HEK293T (cell line): ENCODE measurements at places on chromosomes 6 and 20.

DNA sequence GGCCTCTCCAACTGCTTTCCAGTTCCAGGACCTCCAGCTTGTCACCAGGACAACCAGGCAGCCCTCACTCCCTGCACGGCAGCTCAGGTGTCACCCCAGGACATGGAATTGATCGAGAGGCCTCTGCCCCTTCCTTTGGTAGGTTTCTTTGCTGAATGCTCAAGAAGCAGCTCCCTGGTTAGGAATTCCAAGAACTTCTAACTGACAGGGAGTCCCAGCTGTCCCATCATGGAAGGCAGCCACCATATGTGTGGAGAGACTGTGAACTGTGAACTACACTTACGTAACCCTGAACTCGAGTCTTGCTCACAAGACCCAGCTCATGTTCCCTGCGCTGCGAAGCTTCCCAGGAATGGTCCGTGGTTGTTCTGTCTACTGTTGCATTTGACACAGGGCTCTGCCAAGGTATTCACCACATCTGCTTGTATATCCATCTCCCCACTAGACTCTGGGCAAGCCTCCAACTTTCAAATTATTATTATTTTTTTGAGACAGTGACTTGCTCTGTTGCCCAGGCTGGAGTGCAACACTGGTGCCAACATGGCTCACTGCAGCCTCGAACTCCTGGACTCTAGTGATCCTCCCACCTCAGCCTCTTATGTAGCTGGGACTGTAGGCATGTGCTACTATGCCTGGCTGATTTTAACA, 35.7 kb downstream of the MGME1 start:
- DNase-seq: no peak

DNA sequence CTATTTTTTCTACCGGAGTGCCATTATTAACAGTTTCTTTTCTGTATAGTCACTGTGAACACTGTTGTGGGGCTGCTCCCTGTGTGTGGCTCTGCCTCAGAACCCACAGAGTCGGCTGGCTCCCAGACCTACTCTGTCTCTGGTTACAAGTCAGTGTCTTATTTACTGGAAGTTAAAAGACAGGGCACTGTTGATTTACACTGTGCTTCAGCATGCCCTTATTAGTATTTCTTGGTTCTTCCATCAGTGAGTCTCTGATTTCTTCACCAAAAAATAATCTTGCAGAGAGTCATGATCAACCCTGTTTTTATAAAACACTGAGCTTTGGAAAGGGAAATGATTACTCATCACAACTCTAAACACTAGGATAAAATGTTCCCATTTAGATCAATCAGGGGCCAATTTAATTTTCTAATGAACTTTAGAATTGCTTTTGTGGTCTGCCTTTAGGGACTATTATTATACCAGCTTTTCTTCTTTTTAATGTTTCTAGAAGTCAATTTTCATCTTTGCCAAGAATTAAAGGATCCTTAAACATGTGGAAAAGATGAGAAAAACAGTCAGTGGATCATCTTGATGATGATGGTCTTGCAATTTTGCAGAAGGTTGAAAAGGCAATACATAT, 92.6 kb downstream of the UTRN start:
- DNase-seq: no peak

DNA sequence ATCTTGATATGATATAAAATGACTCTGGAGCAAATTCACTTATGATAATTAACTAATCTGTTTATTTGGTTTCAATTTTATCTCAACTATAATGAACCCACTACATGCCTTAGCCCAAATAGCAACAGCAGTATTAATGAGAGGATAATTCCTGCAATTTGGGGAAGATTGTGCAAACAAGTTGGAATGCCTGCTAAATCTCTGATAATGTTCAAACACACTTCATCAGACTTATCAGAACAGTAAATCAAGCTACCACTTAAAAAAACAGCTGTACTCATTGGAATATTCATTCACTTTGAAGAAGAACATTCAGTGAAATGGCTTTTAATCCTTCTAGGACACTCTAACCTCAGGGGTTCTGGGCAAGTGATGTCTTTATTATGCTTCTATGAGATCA, 85.4 kb downstream of the CBLN4 start:
- DNase-seq: no peak

- DNase-seq: peak; percentile 11
Measured at GRCh38 chr6:153662982-153663381, 376.1 kb upstream of the OPRM1 start.

GRCh38 chr20:40536808-40537207, 152.2 kb downstream of the MAFB start:
- no peak for DNase-seq

DNA sequence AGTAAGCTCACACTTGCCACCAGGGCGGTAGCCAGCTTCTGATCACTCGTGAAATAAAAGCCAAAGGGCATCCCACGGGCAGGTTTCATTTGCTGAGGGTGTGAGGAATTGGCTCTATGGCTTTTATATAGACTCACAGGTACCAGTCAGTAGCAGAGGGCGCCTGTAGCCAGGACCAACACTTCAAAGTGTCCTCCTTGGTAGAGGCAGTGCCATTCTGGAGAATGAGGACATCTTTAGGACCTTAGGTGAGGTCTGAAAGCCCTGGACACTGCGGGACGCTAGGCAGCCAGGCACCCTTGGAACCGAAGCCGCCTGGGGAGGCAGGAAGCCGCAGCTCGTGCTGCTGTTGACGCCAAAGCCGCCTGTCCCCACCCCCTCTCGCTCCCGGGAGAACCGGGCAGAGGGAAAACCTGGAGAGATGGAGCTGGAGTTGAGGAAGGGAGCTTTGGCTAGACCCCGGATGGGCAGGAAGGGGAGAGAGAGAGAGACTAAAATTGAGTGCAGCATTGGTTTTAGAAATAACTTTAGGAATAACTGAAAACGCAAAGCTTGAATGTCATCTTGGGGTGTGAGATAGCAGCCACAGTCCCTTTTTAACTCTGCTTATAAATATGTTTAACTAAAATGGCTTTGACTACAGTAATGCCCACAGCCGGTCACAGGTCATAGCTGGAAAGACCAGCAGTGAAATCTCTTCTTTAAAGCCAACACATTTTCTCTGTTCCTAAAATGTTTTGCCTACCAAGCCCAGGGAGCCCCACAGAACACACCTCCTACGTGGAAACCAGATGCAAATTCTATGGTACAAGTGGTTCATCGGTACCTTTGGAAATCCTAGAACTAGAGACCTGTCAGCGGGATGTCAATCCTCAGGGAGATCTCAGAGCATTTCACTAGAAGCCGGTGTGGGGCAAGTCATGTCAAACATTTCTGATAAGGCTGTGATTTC, 128.5 kb upstream of the CDYL start:
- DNase-seq: peak; percentile 82

DNA sequence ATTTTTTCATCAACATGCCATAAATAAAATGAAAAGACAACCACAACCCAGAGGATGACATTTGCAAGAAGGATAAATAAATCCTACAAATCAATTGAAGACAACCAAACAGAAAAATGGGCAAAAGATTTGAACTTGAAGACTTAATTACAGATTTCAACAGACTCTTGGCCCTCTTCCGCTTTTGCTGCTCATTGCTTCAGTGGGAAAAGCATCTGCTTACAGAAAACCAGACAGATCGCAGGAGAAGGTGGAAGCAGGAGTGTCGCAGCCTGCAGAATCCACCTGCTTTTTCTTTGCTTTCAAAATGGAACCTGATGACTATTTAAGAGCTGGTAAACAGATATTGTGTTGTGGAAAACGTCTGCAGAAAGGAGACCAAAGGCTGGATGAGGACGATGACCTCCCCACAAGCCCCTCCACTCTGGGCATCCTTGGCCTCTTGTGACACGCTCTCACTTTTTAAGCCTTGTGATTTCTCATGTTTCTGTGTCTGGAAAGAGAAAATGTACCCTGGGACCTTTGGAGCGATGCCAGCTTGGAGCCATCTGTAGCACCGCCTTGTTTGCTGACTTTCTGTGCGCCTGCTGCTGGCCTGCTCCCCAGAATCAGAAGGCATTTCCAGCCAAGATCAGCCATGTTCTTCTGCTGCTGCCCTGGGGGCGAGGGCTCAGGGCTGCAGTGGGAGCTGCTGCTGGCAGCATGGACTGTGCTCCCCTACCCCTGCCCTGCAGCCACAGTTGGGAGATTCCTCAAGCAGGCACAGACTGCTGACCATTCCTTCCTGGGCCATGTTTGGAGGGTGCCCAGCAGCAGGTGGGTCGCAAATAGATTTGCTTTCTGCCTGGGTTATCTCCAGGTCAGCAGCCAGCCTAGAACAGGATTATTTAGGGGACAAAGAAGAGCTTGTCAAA, 3.6 kb upstream of the CSTL1 start:
- no peak for DNase-seq

DNA sequence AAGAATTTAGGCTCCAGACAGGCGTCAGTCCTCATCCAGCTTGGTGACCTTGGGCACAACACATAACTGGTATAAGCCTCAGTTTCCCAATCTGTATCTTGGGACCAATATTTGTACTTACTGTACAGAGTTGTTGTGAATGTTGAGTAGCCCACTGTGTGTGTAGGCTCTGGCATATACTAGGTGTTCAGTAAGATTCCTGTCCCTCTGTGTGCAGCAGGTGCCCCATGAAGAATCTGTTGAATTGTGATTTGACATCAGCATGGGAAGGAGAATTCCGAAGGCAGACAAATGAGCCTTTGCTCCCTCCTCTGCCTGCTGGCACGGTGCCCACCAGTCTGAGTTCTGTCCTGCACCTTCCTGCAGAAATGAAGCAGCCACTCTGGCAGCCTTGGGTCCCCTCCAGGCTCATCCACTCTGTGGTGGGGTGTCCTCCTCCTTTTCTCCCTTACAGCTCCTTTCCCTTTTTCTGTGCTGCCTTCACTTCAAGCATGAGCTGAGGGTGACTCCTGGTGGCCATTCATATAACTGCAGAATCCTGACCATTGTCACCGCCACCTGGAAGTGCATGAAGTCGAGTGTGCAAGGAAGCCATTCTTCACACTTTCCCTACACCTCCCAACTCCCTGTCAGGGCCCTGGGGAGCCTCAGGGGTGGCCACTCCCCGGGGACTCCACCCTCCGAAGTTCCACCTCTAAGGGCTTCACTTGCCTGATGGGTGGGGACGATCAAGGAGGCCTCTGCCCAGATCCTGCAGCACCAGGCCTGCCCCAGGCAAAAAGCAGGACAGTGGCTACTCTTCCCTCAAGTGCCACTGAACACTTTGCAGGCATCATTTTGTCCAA, 48.2 kb downstream of the MRPL14 start:
- peak; percentile 72 for DNase-seq

DNA sequence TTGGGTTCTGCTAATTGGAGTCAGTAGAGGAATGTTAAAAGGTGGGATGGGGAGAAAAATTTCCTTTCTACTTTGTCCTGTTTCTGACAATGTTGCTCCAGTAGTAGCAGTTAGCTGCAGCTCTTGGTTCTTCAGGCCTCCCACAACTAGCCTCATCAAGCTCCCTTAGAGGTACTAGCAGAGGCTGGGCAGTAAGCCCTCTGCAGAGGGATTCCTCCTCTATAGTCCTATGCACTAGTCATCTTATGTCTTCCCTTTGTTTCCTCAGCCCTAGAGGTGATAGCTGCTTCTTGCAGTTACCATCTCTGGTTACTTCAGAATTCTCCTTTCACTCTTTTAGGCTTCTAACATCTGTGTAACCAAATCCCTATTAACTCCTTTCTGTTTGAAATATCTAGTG, 99.8 kb downstream of the FILIP1 start:
- no peak for DNase-seq

GRCh38 chr6:43782764-43783513, 12.9 kb downstream of the VEGFA start:
- no peak for DNase-seq

DNA sequence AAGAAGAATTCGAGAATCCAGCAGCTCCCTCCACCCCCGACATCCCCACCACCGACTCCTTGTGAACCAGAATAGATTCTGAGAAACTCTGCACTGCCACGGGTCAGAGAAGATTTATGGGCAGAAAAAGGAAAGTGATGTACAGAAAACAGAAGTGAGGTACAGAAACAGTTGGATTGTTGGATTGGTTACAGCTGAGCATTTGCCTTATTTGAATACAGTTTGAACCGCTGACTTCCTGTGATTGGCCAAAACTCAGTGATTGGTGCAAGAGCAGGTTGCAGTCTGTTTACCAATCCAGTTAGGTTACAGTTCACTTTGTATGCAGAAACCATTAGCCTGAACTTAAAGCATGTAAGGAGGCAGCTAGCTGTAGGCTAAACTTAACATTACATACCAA, 131.2 kb upstream of the HDDC2 start:
- no peak for DNase-seq

- peak; percentile 76 for DNase-seq
Measured at GRCh38 chr6:85015396-85015990, 251.1 kb upstream of the TBX18 start.

- DNase-seq: no peak
Measured at GRCh38 chr6:74114428-74114827, 418.4 kb downstream of the CD109 start.

GRCh38 chr20:6732001-6732447, 35.5 kb upstream of the BMP2 start:
- no peak for DNase-seq

GRCh38 chr20:3276680-3277015, 37.7 kb upstream of the SLC4A11 start:
- peak; percentile 44 for DNase-seq

DNA sequence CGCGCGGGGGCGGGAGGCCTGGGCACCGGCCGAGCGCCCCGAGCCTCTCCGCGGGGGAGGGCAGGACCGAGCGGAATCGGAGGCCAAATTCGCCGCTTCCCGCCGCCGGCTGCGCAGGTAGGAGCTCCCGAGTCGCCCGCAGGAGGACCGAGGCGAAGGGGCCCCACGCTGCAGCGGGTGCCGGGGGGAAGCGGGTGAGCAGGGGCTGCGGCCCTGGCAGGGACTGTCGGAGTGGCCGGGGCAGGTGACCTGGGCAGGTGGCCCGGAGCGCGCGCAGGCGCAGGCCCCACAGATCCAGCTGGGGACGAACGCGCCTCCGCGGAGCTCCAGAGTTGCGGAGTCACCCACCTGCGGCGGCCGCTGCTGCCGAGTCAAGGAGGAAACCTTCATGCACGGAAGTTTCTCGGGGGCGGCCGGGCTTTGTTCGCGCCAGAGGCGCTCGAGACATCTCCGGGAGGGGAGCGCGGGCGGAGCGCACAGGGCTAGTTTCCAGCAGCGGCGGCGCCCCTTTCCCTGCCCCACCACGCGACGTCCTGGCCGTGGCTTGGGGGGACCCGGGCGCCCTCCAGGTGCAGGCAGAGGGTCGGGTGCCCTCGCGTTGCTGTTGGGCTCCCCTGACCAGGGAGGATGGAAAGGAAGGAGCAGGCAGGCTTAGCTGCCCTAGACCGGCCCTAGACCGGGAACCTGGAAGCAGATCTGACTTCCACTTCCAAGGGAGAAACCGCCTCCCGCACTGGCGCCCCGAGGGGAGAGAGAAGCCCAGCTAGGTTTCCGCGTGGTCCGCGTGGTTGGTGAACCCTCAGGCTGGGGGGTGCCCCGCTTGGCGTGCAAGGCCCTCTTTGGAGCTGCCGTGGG, 590 bp downstream of the SLCO4A1 start:
- DNase-seq: peak; percentile 32
